ENCODE measurements at places on chromosomes 5 and 9. TPM values are rescaled to one million over a fixed set of nuclear protein-coding genes. Genes with fewer than 3 reads are reported as not detected.

DNA sequence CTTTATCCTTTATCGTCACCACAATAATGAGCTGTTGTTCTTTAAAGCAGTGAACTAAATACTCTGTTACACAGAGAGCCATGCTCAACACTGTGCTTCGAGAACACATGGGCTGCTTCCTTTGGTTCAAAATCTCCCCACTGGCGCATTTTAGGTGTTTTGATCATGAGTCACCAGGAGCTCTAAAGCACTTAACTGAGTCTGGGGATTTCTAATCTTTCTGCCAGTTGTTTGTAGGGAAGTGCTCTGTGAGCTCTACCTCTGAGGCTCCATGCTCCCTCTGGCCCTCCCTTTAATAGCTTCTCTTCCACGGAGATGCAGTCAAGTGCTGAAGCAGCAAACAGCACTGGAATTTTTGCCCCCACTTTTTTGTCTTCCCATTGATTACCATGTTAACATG, 17.0 kb downstream of the ERAP2 start:
- no peak for DNase-seq

- DNase-seq: peak; percentile 12
These were observed 27.6 kb downstream of the ZDHHC11B start for GRCh38 chr5:756865-757345.

GRCh38 chr9:136826703-136827582, 15.3 kb upstream of the AJM1 start:
- no peak for DNase-seq

GRCh38 chr5:5598547-5599113, 176.2 kb downstream of the ICE1 start:
- no peak for DNase-seq

GRCh38 chr9:14156046-14156445, 157.9 kb downstream of the NFIB start:
- DNase-seq: no peak

GRCh38 chr9:93810028-93810971, 144.9 kb downstream of the BARX1 start:
- peak; percentile 52 for DNase-seq

GRCh38 chr5:178372142-178372571, 139.6 kb upstream of the PHYKPL start:
- DNase-seq: no peak

DNA sequence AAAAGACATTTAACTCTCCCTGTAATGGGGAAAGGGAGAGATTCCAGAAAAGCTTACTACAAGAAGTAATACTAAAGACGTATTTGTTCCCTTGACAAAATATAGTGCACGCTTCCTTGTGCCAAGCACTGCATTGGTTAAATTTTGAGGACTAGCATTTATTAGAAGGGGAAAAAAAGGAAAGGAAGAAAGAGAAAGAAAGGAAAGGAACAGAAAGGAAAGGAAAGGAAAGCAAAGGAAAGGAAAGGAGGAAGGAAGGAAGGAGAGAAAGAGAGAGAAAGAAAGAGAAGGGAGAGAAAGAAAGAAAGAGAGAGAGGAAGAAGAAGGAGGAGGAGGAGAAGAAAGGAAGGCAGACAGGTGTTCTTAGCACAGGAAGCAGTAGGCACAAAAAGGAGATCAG, 110.1 kb upstream of the CDH6 start:
- no peak for DNase-seq

DNA sequence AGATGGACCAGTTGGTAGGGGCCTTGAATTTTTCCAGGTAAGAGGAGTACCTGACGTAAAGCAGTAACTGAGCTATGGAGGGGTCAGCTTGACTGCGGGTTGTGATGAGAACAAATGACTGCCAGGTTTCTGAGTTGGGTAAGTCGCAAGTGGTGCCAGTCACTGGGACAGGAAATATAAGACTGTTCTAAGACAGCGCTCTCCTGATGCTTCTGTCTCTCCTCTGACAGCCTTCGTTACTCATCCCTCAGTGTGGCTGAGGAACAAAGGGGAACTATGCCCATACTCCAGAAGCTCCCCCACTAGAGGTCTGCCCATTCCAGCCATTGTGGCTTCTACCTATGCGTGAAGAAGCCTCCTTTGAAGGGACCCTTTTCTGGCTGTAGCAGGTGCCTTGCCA, 13.3 kb downstream of the CAVIN4 start:
- no peak for DNase-seq

DNA sequence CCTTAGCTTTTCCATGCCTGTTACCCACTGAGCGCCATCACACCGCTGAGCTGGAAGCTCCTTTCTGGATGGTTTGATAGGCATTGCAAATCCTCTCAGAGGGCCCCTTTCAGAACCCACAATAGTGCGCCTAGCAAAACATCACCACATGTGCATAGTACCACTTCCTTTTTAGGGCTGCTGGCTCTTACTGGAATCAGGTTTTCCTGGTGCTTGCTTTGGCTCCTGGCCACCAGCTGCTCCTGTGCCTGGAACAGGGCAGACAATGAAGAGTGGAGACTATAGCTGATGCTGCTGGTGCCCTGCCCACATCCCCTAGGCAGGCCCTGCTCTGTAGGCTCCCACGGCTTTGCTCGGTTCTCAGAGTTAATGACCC, 163.6 kb upstream of the SEMA6A start:
- no peak for DNase-seq

The SLC36A2 gene
- not detected for polyA plus RNA-seq

The SPACA9 gene
- polyA plus RNA-seq: 0.41 TPM

The FRMD3 gene
- 0.34 TPM for polyA plus RNA-seq

The HTR4 gene
- not detected for polyA plus RNA-seq

The ADCY2 gene
- 0.01 TPM for polyA plus RNA-seq

The CREB3 gene
- 15.3 TPM for polyA plus RNA-seq

The MARCHF11 gene
- polyA plus RNA-seq: not detected

The PRRX2 gene
- not detected for polyA plus RNA-seq

The XPA gene
- 15.2 TPM for polyA plus RNA-seq

The NPDC1 gene
- polyA plus RNA-seq: 2.4 TPM

Measured in K562 (cell line).